ENCODE measurements at places on chromosomes 7 and 10.

DNA sequence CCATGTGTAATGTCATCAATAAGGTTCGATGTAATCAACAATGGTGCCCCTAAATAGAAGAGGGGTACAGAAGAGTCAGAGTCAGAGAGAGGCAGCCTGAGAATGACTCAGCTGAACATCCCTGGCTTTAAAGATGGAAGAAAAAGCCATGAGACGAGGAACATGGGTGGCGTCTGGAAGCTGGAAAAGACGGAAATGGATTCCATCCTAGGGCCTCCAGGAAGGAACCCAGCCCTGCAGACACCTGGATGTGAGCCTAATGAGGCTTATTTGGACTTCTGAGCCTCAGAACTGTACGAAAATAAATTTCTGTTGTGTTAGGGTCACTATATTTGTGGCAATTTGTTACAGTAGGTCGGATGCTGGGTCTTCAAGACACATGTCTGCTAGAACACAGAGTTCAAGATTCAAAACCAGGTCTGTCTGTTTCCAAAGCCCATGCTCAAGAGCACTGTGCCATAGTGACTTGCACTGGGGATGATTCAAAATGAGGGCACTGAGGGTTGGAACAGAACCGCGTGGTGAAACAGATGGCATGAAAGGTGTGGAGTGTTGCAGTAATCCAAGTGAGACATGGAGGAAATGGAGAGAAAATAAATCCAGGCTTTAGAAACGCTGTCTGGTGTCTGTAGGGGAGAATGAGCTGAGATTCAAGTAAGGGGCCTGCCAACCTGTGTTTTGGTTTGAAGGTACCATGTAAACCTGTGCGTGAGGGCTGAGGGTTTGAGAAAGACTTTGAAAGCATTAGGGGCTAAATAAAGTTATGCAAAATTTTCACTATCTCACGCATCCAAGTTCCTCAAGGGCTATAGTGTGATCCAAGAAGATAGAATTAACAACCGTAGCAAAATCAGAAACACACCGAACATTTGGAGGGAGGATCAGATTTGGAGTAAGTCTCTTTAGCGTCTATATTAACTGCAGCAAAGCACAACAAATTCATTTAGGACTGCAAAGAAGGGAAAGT is 849.1 kb upstream of the AUTS2 start:
- DNase-seq, result no peak

GRCh38 chr7:120473352-120473751 is 200.4 kb downstream of the KCND2 start:
- no peak for DNase-seq

GRCh38 chr7:44236333-44236728 is 35.6 kb downstream of the YKT6 start:
- no peak for DNase-seq

DNA sequence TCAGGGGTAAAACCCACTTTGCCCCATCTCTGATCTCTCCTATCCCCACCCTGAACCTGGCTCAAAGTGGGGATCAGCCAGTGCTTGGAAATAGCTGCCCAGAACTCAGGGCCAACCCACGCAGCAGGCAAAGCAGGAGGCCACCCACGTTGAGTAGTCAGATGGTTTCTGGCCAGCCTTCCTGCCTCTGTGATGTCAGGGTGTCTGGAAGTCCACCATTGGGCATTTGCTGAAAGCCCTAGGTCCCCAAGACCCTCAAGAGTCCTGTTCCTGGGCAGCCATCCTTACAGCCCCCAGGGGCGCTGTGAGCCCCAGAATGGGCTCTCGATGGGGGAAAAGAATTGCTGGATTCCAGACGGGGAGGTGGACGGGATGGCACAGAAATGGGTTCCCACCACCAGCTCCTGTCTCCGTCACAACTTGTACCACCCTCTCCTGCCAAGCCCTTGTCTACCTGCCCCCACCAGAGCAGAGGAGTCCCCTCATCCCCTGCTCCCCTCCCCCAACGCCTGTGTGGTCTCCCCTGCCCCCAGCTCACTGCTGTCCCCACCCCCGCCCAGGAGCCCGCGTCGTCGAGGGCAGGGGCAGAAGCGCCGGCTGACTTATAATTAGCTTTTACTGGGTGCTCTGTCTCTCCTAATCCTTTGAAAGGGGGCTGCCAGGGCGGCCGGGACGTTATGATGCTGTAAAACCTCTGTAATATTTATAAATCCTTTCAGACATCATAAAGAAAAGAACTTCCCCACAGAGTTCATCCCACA is 3.9 kb downstream of the MYL10 start:
- no peak for DNase-seq

DNA sequence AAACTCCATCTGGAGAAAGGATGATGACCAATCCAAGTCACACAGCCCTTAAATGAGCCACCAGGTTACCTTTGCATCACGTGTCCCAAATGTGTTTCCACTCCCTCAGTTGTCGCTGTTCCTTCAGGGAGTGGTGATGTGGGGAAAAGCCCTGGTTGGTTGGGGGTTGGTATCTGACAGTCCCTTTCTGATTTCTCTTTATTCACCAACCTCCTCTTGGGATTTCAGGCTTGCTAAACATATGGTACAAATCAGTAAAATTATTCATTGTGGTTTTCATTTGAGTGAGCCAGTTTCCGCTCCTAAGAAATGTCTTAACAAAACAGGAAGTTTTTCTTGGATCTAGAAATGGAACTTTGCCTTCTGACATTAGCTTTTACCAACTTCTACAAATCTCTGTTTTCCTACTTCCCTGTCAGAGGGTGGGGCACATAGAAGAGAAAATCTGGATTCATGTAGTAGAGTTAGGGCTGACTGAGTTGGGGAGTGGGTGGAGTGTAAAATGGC is 40.0 kb upstream of the KMT2E start:
- DNase-seq, result peak; percentile 71

GRCh38 chr7:11950281-11950680 is 118.3 kb upstream of the THSD7A start:
- no peak for DNase-seq

DNA sequence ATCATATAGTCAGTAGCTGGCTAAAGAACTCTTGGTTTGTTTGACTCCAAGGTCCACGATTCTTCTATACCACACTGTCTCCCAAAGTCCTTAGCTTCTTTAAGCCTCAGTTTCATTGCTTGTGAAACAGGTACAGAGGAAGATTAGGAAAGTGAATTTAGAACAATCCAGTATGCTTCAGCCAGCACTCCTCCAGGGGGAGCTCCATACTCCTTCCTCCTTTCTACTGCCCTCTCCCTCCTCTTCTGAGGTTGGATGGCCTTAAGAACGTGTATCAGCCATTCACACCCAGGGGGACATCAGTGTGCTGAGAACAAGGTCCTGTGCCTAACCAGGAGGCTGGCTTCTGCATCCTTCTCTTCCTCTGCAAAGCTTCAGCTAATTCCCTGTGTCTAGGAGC is 54.8 kb upstream of the CALD1 start:
- peak; percentile 28 for DNase-seq

DNA sequence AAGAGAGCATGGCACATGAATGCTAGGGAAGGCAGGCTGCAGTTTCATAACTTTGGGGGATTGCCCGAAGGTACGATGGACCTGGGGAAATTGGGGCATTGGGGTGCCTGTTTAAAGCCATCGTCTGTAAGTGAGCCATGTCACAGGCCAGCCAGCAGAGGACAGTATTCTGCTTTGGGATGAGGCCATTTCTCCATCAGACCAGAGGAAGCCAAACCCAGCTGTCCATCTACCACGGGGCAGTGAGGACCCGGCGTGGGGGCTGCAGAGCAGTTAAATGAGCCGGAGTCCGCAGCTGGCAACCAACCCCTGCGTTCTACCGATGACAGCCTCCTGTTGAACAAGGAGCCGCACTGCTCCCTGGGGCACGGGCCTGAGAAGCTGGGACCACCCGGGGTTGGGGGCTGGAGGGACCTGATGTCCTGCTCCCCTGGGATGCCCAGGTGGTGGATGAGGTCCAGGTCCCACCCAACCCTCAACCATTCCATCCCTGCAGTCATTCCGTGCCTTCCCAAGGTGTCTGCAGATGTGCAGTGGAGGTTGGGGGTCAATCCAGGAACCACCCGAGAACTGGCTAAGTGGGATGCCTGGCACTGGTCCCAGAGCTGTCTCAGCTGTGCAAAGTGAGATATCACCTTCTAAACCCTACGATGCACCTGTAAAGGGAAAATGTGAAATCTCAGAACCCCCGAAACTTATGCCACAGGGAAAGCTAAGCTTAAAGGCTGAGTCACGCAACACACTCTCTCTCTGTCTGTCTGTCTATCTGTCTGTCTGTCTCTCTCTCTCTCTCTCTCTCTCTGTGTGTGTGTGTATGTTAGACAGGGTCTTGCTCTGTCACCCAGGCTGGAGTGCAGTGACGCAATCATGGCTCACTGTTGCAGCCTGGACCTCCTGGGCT is 12.1 kb upstream of the RHBDD2 start:
- peak; percentile 72 for DNase-seq

DNA sequence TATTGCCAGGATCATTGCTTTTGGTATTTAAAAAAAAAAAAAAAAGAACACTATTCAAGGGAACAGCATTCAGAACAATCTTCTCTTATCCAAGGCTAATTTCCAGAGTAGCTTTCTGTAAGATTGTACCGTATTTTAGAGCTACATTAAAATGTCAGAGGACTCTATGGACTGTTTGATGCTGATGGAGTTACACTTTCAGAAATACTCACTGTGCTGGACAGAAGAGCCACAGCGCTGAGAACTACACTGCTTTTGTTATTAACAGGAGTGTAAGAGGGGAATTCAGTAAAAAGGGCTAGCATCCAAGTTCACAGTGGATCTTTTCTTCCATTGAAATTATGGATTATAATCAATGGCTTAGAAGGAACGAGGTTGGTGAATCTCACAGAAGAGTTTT is 247.7 kb downstream of the AHR start:
- DNase-seq, result no peak

DNA sequence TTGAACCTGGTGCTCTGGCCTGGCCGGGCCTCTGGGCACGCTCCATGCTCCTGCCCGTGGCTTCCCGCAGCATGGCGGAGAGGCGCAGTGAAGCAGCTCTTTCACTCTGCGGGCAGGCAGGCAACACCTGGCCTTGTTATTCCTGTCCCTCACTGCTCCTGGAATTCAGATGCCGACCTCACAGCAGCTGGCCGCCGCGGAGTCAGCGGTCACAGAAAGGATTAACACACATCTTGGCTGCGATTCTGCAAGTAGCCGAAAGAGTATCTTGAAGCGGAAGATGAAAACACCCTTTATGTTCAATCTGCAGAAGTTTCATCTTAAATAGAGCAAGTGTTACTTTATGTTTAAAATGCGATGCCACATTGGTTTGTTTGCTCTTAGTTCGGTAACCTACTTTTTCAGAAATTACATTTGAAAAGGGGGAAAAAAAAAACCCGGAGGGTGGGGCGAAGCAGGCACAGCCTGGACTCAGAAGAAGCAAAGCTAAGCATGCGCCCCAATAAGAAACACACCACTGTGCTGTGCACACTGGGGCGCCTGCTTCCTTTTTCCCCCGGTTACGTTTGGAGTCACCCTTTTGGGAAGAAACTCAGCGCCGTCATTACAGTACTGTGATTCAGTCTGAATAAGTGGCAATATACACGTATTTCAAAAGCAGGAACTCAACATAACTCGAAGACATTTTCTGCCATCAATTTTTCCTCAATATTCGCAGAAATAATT is 42.3 kb downstream of the BRI3 start:
- peak; percentile 72 for DNase-seq

DNA sequence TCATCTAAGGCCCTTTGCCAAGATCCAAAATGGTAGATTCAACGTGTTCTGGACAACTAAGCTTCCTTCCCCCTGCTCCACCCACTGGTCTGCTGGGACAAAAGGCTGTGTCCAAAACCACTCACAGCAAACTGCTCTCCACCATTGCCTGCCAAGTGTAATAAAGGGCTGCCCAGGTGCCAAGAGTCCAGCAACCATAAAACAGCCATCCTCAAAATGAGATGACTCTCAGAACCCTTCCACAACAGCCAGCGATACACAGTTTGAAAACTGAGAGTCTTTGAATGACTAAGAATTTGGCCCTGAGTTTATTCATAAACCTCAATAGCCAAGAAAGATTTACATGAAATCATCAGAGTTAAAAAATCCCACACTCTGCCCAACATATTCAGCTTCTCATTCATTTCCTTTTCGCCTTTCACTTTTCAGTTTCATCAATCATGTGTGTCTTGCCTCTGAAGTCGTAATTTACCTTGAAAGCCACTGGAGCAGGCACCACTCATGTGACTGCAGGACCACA is 658.1 kb upstream of the MGMT start:
- peak; percentile 48 for DNase-seq

GRCh38 chr7:51545131-51545530 is 228.5 kb upstream of the COBL start:
- DNase-seq, result no peak

DNA sequence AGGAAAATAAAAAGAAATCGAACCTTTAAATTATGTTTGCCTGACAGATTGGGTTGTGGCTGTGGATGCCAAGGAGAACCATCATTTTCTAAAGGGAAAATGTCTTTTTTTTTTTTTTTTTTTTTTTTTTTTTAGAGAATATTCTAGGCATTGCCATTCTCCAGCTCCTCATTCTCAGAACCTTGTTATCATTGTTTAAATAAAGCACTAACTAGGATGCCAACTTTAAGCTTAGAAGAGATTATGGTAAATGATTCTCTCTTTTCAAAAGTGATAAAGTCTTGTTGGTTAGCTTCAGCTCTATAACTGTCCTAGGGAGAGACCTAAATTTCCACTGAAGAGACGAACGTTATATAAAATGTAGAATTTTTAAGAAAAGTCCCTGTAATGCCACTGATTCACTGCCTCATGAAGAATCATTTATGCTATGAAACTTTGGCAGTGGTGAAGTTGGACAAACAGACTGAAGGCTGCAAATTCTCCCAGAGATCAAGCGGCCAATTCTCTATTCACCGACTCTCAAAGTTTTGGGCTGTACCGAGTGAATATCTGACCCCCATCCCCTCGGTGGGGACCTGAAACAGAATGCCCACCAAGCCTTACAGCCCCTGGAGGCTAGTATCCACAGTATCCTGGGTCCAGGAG is 207.9 kb upstream of the PITRM1 start:
- DNase-seq, result no peak

- no peak for DNase-seq
Measured at GRCh38 chr7:16396766-16397500, 24.4 kb downstream of the CRPPA start.

- no peak for DNase-seq
Measured at GRCh38 chr10:106355450-106355849, 809.1 kb downstream of the SORCS1 start.

- DNase-seq, result no peak
Measured at GRCh38 chr10:132693676-132694075, 92.3 kb downstream of the NKX6-2 start.

GRCh38 chr7:69374044-69374425 is 224.2 kb upstream of the AUTS2 start:
- peak; percentile 62 for DNase-seq

- DNase-seq, result no peak
Measured at GRCh38 chr7:151838861-151839381, 38.0 kb downstream of the PRKAG2 start.

DNA sequence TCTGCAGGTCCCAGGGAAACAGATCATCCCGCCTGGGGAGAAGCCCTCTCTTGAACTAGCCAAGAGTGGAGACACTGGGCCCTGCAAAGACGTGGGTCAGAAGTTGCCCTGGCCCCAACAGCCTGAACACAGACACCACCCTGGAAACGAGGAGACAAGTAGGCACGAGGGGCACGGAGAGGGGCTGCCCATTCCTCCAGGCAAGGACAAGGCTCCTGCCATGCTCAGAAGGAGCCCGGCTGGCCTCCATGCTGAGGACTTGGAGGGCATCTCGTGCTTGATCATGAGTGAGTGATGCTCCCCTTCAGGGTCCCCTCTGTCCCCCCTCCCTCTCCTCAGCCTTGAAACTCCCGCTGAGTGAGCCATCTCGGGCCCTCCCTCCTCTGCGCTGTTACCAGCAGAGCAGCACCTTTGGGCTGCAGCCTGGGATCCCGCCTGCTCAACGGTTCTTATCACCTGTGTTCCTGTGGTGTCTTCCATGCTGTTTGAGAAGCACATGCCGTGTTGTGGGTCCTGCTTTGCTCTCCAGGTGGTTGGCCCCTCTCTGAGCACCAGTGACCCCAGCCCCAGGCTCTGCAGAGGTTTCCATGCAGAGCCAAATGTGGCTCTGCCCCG is 544.3 kb downstream of the TCERG1L start:
- DNase-seq, result no peak
